ENCODE measurements at places on chromosomes 5 and 9.

GRCh38 chr9:93541581-93542349 lies 34.6 kb upstream of the PHF2 start:
- DNase-seq = peak; percentile 31

DNA sequence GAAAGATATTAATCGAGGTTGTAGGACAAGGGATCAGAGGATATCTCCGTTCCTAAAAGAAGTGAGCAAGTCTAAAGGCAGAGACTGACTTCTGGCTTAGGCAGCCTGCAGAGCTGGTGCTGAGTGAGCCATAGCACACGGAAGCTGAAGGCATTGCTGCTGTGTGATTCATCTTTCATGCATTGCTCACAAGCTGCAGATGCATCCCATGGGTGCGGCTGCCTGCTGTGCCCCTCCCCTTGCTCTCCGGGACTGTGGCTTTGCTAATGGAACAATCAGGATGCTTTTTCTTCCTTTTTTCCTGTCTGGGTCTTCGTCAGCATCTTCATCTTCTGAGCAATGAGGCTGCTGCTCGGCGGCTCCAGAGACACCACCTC lies 341.4 kb downstream of the DIRAS2 start:
- DNase-seq = peak; percentile 77

GRCh38 chr5:14959399-14960119 lies 88.0 kb upstream of the ANKH start:
- no peak for DNase-seq

- DNase-seq = no peak
Observed at GRCh38 chr9:127180457-127181314, 58.3 kb upstream of the ANGPTL2 start.

DNA sequence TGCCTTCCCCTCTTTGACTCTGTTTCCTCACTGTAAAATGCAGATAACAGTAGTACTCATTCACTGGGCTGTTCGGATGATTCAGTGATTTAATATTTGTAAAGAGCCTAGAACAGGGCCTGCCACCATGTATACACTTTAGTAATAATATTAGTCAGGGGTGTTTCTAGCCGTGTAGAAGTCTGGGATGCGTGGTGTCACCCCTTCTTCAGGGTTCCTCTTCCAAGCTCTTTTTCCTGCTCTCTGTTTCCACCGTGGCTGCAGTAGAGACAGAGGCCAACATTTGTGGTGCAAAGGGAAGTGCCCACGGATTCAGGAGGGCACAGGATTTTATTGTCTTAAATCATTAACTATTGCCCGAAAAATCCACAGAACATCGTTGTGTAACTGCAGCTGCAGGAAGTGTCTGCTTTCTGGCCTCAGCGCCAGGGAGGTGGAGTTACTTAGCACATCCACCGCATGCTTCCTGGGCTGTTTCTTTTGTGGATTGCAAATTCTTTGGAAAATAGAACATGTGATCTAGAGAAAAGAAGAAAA lies 61.7 kb downstream of the TRIO start:
- DNase-seq = peak; percentile 84

DNA sequence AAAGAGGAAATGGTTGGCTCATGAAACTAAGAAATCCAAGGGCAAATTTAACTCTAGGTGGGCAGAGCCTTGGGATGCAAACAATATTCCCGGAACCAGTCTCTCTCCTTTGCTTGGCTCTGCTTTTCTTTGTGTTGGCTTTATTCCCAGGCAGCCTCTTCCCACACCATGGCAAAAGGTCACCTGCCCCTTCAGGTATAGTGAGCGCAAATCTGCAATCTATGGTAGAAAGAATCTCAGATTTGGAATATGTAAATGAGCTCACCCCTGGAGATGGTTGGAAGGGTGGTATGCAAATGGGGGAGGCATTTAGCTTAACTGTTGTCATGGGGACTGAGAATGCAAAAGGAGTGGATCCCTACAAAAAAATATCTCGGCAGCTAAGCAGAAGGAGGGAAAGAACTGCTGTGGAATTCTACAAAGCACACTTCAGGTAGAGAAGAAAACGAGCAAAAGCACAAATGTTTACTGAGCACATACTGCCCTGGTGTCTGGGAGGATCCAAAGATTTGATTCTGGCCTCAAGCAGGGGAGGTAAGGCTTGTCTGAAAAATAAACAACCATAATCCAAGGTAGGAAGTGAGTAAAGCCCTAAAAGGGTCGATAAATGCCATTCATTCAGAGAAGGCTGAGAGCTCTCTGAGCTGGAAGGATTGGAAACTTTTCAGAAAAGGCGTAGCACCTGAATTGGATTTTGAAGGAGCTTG lies 139.7 kb downstream of the TLE1 start:
- DNase-seq = no peak

DNA sequence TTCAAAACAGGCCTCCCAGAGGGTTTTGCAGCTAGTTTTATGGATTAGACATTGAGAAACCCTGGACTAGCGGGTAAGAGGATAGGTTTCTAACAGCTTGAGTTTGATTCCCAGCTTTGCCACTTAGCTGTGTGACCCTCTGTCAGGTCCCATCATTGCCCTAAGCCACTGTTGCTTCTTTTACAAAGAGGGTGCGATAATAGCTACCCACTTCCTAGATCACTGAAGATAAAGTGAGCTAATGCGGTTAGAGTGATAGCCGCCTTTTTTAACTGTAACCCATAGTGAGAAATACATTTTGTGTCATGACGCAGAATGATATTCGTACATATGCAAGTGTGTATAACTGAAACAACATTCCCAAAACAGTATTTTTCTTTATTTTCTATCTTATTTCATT lies 40.3 kb downstream of the CSF1R start:
- no peak for DNase-seq

GRCh38 chr9:126081746-126082145 lies 244.9 kb upstream of the MVB12B start:
- no peak for DNase-seq

DNA sequence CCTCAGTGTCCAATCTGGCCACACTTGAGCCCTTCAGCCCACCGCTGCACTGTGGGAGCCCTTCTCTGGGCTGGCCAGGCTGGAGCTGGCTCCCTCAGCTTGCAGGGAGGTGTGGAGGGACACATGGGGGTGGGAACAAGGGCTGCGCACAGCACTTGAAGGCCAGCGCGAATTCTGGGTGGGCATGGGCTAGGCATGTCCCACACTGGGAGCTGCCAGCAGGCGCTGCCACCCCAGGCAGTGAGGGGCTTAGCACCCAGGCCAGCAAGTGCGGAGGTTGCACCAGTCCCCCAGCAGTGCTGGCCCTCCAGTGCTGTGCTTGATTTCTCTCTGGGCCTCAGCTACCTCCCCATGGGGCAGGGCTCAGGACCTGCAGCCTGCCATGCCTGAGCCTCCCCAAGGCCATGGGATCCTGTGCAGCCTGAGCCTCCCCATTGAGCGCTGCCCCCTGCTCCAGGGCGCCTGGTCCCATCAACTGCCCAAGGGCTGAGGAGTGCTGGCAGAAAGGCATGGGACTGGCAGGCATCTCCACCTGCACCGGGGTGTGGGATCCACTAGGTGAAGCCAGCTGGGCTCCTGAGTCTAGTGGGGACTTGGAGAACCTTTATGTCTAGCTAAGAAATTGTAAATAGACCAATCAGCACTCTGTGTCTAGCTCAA lies 148.2 kb downstream of the EMB start:
- DNase-seq = no peak

DNA sequence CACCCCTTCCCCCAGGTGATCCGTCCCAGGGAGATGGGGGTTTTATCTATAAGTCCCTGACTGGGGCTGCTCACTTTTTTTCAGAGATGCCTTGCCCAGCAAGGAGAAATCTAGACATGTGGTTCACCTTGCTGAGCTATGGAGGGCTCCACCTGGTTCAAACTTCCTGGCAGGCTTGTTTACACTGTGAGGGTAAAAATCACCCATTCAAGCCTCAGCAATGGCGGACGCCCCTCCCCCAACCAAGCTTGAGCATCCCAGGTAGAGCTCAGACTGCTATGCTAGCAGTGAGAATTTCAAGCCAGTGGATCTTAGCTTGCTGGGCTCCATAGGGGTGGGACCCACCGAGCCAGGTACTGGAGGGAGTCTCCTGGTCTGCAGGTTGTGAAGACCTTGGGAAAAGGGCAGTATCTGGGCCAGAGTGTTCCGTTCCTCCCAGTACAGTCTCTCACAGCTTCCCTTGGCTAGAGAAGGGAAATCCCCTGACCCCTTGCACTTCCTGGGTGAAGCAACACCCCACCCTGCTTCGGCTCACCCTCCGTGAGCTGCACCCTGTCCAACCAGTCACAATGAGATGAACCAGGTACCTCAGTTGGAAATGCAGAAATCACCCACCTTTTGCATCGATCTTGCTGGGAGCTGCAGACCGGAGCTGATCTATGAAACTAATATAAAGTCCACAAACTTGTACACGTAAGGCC lies 231.7 kb downstream of the CTNND2 start:
- no peak for DNase-seq

DNA sequence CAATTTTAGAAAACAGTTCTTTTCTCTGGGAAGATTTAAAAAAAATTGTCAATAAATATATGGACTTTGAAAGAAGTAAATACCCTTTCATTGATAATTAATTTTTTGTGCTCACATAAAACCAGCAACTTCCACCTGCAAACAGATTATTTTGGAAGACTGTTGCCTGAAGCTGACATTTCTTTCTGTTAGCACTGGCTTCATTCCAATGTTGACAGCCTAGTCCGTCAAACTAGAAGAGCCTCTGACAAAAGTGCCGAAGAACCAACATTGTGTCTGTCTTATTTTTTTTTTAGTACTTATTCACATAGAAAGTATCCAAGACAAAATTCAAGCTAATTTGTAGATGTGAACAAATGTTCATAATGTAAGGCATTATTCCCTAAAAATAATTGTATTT lies 108.6 kb upstream of the TMEM161B start:
- DNase-seq = no peak

DNA sequence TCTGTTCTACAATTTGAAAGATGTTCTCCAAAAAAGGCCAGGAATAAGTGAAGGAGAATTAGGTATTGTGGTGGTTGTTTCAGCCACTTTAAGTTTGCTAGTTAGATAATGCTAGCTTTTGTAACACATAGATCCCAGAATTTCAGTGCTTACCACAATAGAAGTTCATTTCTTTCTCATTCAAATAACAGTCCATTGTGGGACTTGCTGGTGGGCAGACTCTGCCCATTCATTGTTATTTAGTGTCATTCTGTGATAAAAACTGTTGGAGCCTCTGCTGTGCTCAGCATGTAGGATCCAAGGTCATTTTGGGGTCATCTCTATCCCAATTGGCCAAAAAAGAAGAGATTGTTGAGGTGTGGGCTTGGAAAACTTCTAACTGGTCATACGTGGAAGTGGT lies 106.8 kb downstream of the CCDC192 start:
- no peak for DNase-seq

- DNase-seq = peak; percentile 43
Observed at GRCh38 chr9:35232867-35233544, 71.2 kb downstream of the UNC13B start.

- no peak for DNase-seq
Observed at GRCh38 chr9:4220346-4220745, 79.5 kb downstream of the GLIS3 start.

DNA sequence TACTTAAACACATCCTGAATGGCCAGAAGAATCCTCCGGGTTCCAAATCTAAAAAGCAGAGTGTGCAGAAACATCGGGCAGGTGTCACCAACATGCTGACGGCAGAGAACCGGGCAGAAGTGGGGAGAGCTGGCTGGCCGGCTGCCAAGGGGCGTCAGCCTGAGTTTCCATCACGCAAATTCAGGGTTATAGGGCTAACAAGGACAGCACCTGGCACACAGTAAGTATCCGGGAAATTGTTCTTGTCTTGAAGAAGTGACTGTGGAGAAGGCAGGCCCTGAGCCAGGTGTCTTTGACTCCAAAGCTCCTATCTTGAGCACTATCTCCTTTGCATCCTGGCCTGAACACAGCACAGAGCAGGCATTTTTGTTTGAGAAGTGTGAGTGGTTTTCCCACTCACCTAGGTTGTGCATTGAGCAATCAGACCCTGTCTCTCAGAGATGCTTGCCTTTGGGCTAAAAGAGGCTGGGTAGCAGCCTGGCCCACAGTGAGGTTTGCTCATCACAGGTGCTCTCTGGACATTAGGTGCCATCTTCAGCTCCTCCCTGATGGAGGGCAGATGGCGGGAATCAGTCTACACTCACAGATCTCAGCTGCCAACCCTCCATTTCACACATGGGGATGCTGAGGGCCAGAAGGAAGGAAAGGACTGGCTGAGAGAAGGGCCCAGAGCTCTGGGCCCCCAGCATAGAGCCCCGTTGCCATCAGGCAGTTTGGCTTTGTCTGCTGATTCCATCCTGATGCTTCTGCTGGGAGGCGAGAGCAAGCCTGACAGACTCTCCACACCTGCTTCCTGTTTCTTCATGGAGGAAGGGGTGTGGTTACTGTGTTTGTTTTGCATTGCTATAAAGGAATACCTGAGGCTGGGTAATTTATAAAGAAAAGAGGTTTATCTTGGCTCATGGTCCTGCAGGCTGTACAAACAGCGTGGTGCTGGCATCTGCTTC lies 52.8 kb downstream of the WHRN start:
- DNase-seq = no peak

GRCh38 chr5:108730617-108731340 lies 16.9 kb upstream of the FER start:
- DNase-seq = peak; percentile 63

- DNase-seq = peak; percentile 53
Observed at GRCh38 chr5:124606543-124606942, 139.9 kb downstream of the ZNF608 start.
